Mammary microvascular endothelial cell (primary cell): ENCODE measurements at places on chromosomes 7 and 10. TPM values are rescaled to one million over a fixed set of nuclear protein-coding genes. Genes with fewer than 3 reads are reported as not detected.

Gene RADIL
- total RNA-seq = 0.47 and 0.69 TPM in 2 replicates

Gene GJC3
- total RNA-seq = not detected in 2 replicates

Gene PPIF
- 30.0 and 32.9 TPM in 2 replicates for total RNA-seq

Gene HOXA1
- total RNA-seq = 2.3 and 3.0 TPM in 2 replicates

Gene SCART1
- total RNA-seq = under 0.01 and 0.25 TPM in 2 replicates

Gene AVL9
- total RNA-seq = 32.9 and 43.2 TPM in 2 replicates

Gene CISD1
- 30.7 and 39.9 TPM in 2 replicates for total RNA-seq

Gene HSPA12A
- total RNA-seq = under 0.01 and 0.05 TPM in 2 replicates

Gene SFTPD
- not detected in 2 replicates for total RNA-seq

Gene GSTO2
- 0.30 and 0.33 TPM in 2 replicates for total RNA-seq

Gene ACSM6
- total RNA-seq = not detected in 2 replicates

Gene C10orf62
- not detected in 2 replicates for total RNA-seq

Gene ANKRD61
- total RNA-seq = 0.20 and 0.40 TPM in 2 replicates

Gene LANCL2
- total RNA-seq = 23.7 and 25.0 TPM in 2 replicates

Gene FGFBP3
- total RNA-seq = 0.15 and 0.33 TPM in 2 replicates

Gene GFRA1
- 3.7 and 8.2 TPM in 2 replicates for total RNA-seq

Gene PLCE1
- 0.10 and 0.13 TPM in 2 replicates for total RNA-seq

Gene ARHGAP22
- total RNA-seq = 35.3 and 37.4 TPM in 2 replicates

Gene HDAC9
- 37.0 and 39.5 TPM in 2 replicates for total RNA-seq

Gene SLC39A12
- not detected in 2 replicates for total RNA-seq

Gene C10orf143
- 1.1 TPM in 1 of 2 replicates, not detected in the other for total RNA-seq

Gene PNLIPRP3
- not detected in 2 replicates for total RNA-seq

Gene PROSER2
- total RNA-seq = 21.5 and 26.4 TPM in 2 replicates

Gene IFIT3
- total RNA-seq = 61.5 and 61.6 TPM in 2 replicates

Gene KCNH2
- not detected in 2 replicates for total RNA-seq

Gene CNPY4
- 23.8 and 25.7 TPM in 2 replicates for total RNA-seq

Gene SNCG
- 77.7 and 80.4 TPM in 2 replicates for total RNA-seq

Gene PLPP4
- total RNA-seq = not detected in 2 replicates

Gene SERPINE1
- 1,812 and 1,952 TPM in 2 replicates for total RNA-seq
